COR-L47 (cell line): ENCODE measurements at places on chromosomes 12 and 14.

DNA sequence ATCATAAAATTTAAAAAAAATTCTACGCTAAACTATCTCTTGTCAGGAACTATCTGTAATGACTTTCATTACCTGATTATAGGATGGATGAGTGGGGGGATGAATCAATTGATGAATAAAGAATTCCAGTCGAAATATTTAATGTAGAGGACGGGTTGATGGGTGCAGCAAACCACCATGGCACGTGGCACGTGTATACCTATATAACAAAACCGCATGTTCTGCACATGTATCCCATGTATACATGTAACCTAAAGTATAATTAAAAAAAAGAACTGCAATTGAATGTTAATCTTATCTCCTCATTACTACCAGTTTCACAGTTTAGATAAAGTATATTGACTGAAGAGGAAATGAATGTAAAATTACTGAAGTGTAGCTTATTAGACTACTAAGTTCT, 23.4 kb downstream of the LRRIQ1 start:
- DNase-seq, result no peak

GRCh38 chr14:48575772-48576171, 900.4 kb upstream of the MDGA2 start:
- no peak for DNase-seq

GRCh38 chr14:75222208-75222701, 45.8 kb upstream of the TMED10 start:
- DNase-seq, result no peak

DNA sequence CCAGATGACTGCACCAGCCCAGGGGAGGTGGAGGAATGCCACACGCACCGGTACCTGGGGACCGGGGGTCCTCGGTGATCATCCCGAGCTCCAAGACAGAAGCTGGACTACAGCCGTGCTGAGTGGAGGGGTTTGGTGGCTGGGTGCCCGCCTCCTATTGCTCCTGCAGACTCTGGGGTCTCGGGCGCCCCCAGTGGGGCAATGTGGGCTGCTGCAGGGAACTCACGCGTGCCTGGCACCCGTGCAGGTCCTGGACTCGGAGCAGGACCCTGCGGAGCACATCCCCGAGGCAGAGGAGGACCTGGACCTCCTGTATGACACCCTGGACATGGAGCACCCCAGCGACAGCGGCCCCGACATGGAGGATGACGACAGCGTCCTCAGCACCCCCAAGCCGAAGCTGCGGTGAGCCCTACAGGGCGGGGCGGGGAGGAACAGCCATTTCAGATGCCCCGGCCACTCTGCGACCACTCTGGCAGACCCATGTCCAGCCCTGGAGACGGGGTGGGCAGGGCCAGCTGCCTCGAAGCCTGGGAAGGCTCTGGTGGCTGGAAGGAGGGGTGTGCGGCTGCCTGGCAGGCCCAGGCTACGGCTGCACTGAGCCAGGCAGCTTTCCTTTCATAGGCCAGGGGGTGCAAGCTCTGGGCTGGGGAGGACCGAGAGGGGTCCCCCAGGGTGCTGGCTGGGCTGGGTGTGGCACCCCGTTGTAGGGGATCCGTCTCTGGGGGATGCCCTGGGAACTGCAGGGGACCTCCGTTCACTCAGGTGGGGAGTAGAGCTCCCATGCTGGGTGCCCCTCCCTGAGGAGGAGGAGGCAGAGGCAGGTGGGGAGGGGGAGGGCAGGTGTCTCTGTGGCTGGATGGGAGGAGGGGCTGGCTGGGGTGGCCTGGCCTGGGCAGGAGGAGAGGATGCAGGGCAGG, 21.6 kb upstream of the TEX22 start:
- DNase-seq, result no peak

GRCh38 chr12:109053382-109054123, 1.2 kb downstream of the USP30 start:
- no peak for DNase-seq

DNA sequence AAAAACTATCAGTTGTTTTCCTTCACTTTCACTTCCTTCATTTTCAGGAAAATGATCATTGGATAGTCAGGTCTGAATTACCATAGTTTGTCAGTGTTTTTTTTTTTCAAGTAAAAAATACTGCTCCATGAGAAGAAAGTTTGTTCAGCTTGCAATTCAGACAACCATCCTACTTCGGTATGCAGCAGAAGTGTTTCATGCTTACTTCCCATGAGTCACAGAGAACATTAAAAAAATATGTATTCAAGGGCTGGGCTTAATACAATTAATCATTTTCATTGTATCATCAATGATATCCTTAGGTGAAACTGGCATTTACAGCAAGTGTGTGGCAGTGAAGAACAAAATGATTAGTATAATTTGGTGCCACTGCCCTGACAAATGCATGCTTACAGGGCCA, 21.6 kb downstream of the PYM1 start:
- DNase-seq, result no peak

GRCh38 chr12:29346769-29347421, 34.1 kb downstream of the ERGIC2 start:
- no peak for DNase-seq

- no peak for DNase-seq
Measured at GRCh38 chr12:127888943-127889719, 377.8 kb upstream of the TMEM132C start.

DNA sequence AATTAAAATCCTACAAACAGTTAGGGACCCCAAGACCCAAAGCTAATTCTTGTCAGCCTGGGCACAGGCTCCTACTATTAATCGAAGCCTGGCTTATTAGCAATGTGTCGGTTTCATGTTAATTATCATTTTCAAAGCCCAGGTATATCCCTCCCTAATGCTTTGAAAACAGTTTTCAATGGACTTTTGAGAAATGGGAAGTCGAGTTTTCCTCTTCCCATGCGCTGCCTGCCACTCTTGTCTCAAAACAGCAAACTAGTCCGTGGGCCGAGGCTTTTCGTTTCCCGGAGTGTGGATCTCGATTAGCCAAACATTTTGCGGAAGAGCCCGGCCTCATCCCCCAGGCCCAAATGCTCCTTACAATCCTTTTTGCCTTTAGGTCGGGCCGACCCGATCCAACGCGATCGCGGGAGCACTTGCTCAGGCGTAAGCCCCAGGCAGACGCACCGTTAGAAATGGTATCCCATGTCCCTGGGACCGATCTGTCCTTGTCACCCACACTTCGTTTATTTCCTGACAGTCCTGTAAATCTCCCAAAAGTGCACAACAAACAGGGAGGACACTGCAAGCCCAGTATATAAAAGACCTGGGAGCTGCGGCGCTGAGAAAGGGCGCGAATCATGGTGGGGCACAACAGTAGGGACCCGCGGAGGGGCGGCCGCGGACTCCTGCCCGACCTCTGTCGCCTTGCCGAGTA, 1.5 kb downstream of the SIX6 start:
- no peak for DNase-seq

GRCh38 chr12:65504417-65504816, 225.9 kb downstream of the MSRB3 start:
- no peak for DNase-seq
